Progenitor cell of endocrine pancreas (in vitro differentiated cells): ENCODE measurements at places on chromosomes 5 and 9.

- no peak for DNase-seq
Observed at GRCh38 chr9:131467214-131467935, 35.3 kb upstream of the POMT1 start.

- DNase-seq, result no peak
Observed at GRCh38 chr5:116696366-116696765, 121.7 kb upstream of the SEMA6A start.

DNA sequence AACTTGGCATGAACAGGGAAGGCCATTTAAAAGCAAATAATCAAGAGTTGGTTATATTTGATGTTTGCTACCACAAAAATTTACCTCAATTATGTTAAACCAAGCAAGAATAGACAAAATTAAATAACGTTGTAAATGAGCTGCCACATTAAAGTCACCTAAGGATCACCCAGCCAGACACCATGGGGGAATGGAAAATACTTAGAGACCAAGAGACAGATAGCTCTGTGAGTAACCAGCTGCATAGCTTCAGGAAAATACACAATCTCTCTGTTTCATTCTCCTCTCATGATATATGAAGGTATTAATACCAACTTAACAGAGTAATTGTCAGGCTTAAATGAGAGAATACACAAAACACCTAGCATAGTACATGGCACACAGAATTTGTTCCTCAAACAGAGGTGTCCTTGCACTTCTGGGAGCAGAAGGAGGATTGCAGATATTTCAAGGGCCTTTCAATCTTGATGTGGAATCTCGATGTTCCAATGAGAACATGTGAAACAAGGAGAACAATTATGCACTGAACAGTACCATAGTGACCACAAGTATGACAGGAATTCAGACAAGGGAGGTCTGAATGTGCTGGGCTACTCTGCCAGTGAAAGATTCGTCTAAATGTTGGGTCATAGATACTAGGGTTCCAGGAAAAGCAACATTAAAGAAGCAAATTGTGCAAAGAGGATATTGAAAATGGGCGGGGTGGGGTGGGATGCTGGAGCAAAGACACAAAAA, 18.6 kb downstream of the JAKMIP2 start:
- no peak for DNase-seq

- DNase-seq, result no peak
Observed at GRCh38 chr9:94445863-94446262, 109.0 kb upstream of the PCAT7 start.

GRCh38 chr9:95129476-95130291, 187.8 kb downstream of the FANCC start:
- no peak for DNase-seq
